Karpas-422 (cell line): ENCODE measurements at places on chromosomes 6 and 20.

- DNase-seq = no peak
These were observed 219.4 kb upstream of the MYLIP start for GRCh38 chr6:15909290-15910070.

DNA sequence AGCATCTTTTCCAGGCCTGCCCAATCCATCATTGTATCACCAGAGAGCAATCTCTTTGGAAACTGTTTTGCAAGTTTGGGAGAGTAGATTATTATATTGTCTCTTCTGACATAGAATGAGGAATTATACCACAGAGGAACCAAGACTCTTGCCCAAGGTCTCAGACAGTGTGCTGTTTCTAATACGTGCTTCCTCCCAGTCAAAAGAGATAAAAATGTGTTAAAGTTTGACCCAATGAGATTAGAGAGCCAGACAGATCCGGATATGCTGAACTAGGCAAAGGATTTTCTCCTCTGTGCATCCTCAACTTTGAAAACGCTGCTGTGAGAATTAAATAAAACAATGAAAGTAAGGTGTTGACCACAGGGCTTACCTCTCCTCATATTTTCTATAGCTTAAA lies 18.6 kb upstream of the NT5E start:
- DNase-seq = no peak

- DNase-seq = no peak
These were observed 19.5 kb downstream of the PERP start for GRCh38 chr6:138087593-138088325.

GRCh38 chr6:82902290-82902689 lies 163.4 kb downstream of the UBE3D start:
- DNase-seq = no peak

- no peak for DNase-seq
These were observed 143.8 kb upstream of the FAM83B start for GRCh38 chr6:54702772-54703171.
